ENCODE measurements at places on chromosomes 3 and 15.

GRCh38 chr15:40372981-40373380 is 9.5 kb upstream of the KNSTRN start:
- DNase-seq = no peak

- DNase-seq = peak; percentile 66
Measured at GRCh38 chr15:31360843-31361763, 34.5 kb downstream of the KLF13 start.

DNA sequence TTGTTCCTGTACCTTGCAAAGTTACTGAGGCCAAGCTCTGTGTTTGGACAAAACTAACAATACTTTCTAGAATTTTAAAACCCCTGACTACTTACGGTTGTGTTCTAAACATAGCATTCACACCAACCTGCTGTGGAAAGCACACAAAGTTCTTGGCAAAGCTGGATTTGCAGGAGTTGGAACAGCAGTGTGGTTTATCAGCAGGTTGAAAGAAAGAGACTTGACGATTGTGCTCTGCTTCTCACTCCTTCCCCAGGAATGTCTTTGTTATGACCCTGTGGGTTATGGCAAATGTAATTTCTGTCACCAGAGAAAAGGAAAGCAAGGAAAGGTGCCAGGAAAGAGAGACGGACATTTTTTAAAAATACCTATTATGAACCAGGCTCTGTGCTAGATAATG is 165.5 kb upstream of the TGFBR2 start:
- no peak for DNase-seq

GRCh38 chr3:129106320-129106719 is 15.3 kb downstream of the RAB43 start:
- no peak for DNase-seq

DNA sequence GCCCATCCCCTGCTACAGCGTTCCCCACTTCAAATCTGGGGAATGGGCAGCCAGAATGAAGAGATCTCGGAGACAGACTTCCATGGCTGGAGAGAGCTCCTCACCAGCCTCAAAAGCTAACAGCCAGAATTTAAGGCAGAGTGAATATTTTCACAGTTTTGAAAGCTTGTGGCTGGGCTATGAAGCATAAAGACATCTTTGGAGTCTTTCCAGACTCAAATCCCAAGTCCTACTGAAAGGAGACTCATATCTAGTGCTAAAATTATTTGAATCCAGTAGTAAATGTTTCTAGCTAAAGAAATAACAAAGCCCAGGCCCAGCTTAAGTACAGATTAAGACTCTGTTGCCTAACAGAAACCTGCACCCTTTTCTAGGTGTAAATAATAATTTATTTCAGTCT is 628.4 kb upstream of the ALCAM start:
- DNase-seq = no peak

- DNase-seq = no peak
Measured at GRCh38 chr15:38682861-38683260, 118.2 kb upstream of the RASGRP1 start.

- no peak for DNase-seq
Measured at GRCh38 chr15:99361545-99362185, 110.4 kb downstream of the LRRC28 start.

- no peak for DNase-seq
Measured at GRCh38 chr15:70494852-70495571, 268.3 kb downstream of the UACA start.

GRCh38 chr3:147218965-147219364 is 187.4 kb downstream of the ZIC4 start:
- no peak for DNase-seq

DNA sequence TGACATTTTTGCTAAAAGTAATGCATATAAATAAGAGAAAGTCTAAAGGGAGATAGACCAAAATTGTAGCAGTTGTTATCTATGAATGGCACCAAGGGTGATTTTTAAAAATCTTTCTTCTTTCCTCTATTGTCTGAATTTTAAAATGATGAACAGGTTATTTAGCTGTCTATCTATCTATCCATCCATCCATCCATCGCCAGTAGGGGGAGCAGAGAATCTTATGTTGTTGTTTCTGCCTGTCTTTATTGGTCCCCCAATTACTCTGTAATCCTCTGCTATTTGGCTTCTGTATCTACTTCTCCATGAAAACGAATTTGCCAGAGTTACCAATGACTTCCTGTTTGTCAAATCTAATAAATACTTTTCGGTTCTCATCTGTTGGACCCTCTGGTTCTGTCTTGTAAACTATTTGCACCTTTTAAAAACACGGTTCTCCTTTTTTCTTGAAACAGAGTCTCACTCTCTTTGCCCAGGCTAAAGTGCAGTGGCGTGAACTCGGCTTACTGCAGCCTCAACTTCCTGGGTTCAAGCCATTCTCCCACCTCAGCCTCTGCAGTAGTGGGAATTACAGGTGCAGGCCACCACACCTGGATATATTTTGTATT is 86.0 kb downstream of the ECT2 start:
- no peak for DNase-seq

GRCh38 chr15:79341396-79341795 is 30.5 kb downstream of the TMED3 start:
- no peak for DNase-seq

GRCh38 chr3:52234516-52235447 is 4.2 kb downstream of the TWF2 start:
- no peak for DNase-seq

- no peak for DNase-seq
Measured at GRCh38 chr3:143654906-143655305, 193.4 kb downstream of the SLC9A9 start.

Measured in stimulated activated CD4-positive, alpha-beta T cell treated with anti-CD3 and anti-CD28 coated beads, Interleukin-15, amount 100 ng/mL, for 1 hour (primary cell).